COR-L47 (cell line): ENCODE measurements at places on chromosomes 4 and X.

DNA sequence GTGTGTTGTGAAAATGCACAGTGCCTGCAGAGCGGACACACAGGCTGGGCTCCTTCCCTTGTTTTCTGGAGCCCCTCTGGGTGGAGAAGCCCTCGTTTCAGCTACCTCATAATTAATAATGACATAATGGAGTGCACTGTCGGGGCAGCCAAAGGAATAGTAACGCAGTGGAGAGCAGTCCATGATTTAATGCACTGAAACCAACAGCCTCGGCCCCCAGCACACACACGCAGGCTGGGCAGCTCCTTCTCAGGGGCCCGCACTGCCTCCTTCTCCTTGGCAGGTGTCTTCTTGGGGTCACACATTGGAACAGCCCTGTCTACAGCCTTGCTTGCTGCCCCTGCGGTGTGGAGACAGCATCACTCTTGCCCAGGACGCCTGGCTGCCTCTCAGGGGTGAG, 89.2 kb downstream of the DCTD start:
- no peak for DNase-seq

- no peak for DNase-seq
These were observed 13.8 kb upstream of the SH3TC1 start for GRCh38 chr4:8185295-8185694.

DNA sequence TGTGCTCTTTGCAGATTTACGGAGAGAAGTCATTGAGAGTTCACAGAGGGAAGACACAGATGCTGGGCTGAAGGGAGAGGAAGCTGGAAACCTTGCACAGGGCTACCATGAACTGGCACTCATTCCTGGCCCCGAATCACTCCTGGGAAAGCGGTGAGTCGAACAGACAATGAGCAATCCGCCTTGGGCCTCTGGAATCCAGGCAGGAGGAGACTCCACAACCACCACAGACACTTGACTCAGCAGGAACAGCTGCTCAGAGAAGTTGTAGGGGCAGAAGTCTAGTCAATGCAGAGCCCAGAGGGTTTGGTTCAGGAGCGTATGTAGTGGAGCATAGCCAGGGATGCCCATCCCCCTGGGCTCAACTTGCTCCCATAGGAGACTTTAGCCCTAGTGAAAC, 62.8 kb upstream of the GRIA3 start:
- DNase-seq: no peak

GRCh38 chrX:82742351-82742750, 765.7 kb upstream of the POU3F4 start:
- DNase-seq: no peak

DNA sequence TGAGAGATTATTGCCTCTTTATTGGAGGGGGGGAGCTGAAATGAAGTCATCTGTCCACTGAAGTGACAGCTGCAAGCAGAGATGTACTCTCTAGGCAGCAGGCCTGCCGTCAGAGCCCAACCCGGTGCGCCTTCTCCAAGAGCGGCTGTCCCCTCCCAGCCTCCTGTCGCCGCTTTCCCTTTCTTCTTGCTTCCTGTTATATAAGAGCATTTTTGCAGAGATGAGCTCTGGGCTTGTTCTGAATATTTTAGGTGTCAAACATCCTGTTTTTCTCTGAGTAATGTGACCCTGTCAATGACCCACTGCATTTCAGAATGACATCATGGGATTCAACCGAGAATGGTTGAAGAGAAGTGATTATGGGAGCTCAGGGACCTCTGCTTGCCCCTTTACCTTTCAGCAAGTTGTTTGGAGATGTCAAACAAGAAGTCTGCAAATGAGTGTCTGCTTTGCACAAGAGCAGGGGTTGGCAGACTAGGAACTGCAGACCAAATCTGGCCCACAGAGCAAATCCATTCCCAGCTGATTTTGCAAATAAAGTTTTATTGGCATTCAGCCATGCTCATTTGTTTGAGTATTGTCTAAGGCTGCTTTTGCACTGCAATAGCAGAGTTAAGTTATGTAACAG, 79.9 kb downstream of the SLC9A6 start:
- DNase-seq: no peak

DNA sequence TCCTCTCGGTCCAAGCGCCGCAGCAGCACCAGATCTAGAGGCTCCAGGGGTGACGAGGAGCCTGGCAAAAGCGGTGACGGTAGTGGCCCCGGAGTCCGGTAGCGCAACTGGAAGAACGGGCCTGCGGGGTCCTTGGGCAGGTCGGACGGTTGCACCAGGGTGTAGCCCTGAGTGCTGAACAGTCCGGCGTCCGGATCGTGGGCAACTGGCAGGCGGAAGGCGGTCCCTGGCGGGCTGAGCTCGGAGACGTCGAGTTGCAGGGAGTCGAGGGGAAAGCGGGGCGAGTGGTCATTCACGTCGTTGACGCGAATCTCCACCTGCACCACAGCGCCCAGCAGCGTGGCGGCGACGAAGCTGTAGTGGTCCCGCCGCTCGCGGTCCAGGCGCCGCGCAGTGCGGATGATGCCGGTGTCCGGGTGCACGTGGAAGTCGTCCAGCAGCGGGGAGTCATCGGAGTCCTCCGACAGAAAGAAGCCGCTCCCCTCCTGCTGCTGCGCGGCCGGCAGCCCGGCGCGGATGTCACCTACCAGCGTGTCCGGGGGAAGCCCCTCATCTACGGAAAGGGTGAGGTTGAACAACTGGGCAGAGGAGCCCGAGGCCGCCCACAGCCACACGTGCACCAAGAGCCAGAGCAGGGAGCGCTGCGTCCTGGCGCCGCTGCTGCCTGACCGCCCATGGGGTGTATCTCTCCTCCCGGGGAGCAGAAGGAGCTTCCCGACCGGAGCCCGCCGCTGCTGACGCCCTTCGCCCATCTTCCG, 837 bp downstream of the DCHS2 start:
- no peak for DNase-seq

- no peak for DNase-seq
These were observed 55.4 kb downstream of the DDX3X start for GRCh38 chrX:41389311-41389888.
